GM18507 (cell line): ENCODE measurements at places on chromosomes 5 and 9.

DNA sequence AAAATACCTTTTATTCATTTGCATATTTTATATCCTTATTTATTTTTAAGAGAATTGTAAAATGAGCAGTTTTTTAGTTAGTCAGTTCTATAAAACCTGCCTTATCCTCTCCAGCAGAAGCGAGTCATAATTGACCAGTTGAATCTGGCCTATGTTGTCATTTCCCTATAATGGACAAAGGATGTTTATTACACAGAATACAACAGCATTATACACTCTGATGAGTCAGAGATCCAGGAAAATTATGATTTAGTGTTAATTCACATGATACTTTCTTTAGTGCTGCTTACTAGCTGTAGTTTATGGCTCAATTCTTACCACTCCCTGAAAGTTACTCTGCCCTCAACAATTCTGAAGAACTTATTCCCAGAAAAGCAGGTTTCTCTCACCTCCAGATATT, 26.8 kb upstream of the LURAP1L start:
- DNase-seq, result no peak

GRCh38 chr5:31733371-31733770, 94.4 kb downstream of the PDZD2 start:
- no peak for DNase-seq

GRCh38 chr5:109692852-109693251, 3.1 kb downstream of the MAN2A1 start:
- DNase-seq, result no peak

DNA sequence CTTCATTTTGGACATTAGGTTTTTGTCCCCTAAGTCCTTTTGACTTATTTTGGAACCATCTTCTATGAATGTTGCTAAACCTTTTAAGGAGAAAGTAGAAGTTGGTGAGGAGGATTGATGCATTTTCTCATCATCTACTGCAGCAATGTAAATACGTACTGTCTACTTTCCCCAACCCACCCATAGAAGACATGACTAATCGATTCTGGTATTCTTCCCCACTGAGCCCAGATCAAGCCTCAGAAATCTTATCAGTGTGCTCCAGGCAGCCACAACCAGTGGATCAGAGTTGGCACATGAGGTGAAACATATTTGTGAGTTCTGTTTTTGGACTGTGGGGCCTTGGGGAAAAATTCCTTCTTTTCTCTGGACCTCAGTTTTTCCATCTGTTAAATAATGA, 57.7 kb downstream of the FGF18 start:
- no peak for DNase-seq

DNA sequence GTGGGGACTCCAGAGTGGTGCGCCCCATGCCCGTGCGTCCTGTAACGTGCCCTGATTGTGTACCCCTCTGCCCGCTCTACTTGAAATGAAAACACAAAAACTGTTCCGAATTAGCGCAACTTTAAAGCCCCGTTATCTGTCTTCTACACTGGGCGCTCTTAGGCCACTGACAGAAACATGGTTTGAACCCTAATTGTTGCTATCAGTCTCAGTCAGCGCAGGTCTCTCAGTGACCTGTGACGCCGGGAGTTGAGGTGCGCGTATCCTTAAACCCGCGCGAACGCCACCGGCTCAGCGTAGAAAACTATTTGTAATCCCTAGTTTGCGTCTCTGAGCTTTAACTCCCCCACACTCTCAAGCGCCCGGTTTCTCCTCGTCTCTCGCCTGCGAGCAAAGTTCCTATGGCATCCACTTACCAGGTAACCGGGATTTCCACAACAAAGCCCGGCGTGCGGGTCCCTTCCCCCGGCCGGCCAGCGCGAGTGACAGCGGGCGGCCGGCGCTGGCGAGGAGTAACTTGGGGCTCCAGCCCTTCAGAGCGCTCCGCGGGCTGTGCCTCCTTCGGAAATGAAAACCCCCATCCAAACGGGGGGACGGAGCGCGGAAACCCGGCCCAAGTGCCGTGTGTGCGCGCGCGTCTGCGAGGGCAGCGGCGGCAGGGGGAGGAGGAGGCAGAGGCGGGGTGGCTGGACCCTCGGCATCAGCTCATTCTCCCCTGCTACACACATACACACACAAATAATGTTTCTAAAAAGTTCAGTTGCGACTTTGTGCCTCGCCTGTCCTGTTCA, 668 bp downstream of the GLIS3 start:
- no peak for DNase-seq

DNA sequence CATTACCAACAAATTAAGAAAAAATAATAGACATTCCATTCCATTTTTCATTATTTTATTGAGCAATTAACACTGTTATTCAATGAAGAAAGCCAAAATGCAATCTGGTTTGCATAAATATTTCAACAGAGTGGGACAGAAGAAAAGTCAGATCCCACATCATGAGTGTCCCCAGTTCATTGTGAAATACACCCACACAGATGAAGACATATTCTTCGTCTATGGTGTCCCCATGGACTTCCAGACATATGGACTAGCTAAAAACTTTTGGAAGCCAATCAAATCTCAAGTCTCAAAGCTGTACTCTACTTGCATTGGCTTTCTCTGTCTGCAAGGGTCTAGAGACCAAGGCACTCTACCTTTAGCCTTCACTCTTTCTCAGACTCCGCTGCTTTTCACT, 194.3 kb downstream of the SEMA5A start:
- no peak for DNase-seq

DNA sequence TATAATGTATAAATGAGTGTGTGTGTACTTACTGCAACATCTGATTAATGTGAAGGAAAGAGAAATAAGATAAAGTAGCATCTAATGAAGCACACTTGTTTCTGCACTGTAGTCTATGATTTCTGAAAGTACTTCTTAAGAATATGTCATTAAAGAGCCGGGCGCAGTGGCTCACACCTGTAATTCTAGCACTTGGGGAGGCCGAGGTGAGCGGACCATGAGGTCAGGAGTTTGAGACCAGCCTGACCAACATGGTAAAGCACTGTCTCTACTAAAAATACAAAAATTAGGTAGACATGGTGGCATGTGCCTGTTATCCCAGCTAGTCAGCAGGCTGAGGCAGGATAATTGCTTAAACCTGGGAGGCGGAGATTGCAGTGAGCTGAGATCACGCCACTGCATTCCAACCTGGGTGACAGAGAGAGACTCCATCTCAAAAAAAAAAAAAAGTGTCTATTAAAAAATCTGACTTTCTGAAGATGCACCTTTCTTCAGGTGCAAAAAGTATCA, 556.9 kb downstream of the PTPRD start:
- DNase-seq, result no peak

- no peak for DNase-seq
Measured at GRCh38 chr5:149800633-149801032, 70.5 kb downstream of the PPARGC1B start.

- DNase-seq, result no peak
Measured at GRCh38 chr5:10248378-10249260, 1.1 kb downstream of the ATPSCKMT start.

DNA sequence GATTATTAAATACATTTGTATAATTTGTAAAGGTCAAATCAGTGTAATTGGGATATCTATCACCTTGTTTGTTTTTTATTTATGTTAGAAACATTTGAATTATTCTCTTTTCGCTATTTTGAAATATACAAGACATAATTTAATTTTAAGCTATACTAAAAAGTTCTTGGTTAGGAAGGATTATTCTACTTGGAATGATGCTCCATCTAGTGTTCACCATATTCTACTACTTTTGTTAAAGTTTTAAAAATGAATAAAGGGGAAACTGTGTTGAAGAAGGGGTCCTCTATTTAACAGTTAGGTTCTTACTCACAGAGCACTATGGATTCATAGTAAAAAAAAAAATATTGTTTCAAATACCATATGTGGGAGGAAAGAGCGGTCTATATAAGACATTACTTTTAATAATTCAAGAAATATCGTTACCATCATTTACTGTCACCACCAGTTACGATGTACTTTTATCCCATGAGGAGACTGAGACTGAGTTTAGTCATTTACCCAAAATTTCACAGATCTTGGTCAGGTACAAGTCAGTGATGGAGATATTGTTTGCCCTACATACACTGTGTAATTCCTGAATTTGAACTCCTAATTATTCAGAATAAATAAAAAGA, 6.3 kb upstream of the STOM start:
- no peak for DNase-seq

- DNase-seq, result no peak
Measured at GRCh38 chr9:121774715-121775613, 123.5 kb downstream of the DAB2IP start.

- no peak for DNase-seq
Measured at GRCh38 chr9:112782218-112782617, 31.7 kb downstream of the SNX30 start.

GRCh38 chr5:148880696-148881095, 54.3 kb downstream of the ADRB2 start:
- no peak for DNase-seq

- DNase-seq, result no peak
Measured at GRCh38 chr5:115785381-115786065, 30.9 kb downstream of the CDO1 start.

DNA sequence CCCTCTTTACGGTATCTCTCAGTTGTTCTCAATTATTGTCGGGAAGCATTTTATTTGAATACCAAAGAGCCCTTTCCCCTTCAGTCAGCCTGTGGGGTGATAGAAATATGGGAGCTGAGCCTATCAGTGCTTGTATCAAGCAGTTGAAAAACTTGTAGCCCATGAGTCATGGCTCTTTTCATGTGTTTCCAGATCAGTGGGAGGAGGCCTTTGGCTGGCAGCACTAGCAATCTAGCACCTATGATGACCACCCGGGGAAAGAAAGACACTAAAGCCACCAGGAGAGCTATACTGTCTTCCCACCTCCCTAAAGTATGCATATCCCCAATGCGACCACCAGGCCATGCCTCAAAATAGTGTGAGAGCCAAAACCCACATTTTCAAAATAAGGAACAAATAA, 696.9 kb upstream of the C9orf72 start:
- no peak for DNase-seq

DNA sequence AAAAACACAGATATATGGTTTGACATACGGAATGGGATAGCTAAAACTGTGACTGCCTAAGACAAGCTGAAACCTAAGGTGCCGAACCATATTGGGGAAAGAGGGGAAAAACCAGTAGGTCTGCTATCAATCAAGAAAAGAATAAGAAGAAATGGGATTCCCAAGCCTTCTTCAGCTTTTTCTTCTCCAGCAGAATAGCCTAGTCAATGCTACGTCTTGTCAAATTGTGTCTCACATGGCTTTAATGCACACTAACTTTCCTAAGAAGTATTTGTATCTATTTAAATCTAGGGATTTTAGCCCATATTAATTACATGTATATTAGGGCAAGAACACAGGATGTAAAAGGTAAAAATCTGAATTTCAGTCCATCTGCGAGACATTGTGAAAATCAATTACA, 797 bp upstream of the FBXO38 start:
- DNase-seq, result no peak

DNA sequence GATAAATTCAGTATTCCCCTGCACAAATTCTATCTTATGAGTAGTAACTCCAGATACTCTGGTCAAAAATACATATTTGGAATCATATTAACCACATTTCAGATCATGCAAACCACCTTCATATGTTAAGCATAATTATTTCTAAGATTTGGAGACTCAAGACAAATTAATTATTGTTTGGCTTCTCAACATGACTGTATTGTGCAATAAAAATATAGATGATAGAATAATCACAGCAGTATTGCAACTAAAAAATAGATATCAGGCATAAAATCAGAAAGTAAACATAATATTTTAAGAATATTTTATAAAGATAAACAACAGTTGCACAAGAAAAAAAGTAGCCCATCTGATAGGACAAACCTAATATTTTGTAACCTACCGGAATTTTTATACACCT, 1767.6 kb upstream of the NUDT12 start:
- DNase-seq, result no peak

DNA sequence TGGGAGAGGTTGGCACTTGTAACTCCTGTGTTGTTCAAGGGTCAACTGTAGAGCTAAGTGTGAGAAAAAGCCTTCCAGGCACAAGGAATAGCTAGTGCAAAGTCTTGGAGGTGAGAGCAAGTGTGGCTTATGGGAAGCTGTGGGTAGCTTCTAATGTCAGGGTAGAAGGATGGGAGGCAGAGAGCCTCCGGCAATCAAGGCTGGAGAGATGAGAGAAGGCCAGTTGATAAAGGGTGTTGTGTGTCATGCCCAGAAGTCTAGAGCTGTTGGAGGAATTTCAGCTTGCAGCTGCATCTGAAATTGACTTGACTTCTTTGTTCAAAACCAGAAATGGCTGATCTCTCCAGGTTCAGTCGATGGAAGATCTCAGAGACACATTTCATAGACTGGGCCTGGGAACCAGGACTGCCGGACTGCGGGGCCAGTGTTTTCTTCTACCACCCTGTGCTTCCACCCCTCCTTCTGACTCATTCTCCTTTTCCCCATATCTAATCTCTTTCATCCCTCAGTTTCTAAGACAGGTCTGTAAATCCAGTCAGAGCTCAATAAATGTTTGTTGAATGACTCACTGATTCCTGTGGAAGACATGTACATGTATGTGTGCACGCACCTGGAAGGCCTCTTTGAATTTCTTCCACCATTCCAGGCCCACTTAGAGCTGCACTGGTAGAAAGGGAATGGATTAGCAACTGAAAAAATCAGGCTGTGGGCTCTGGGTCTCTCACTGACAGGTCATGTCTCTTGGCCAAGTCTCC, 67.8 kb upstream of the KLF4 start:
- no peak for DNase-seq

DNA sequence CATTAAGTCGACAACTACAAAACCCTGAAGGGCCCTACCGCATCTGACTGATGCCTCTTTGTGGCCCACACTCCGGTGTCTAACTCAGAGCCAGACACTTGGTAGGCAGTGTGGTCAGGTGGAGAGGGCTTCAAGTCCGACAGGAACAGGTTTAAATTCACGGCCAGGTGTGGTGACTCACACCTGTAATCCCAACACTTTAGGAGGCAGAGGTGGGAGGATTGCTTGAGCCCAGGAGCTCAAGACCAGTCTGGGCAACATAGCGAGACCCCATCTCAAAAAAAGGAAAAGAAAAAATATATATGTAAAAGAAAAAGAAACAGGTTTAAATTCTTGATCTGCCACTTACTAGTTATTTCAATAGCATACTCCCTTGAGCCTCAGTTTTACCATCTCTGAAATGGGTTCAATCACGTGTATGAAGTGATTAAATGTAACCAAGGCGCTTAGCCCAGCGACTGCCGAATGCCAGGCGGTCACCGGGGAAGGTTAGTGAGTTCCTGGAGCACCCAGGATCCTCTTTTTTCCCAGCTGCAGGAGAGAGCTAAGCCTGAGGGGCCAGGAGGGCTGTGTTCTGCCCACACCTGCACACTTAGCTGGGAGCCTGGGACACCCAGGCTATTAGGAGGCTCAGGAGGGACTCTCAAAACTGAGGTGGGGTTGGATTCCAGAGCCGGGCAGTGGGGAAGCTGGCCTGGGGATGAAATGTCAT, 943 bp downstream of the CLTB start:
- DNase-seq, result no peak

- no peak for DNase-seq
Measured at GRCh38 chr5:79512471-79513307, 1.2 kb downstream of the HOMER1 start.

DNA sequence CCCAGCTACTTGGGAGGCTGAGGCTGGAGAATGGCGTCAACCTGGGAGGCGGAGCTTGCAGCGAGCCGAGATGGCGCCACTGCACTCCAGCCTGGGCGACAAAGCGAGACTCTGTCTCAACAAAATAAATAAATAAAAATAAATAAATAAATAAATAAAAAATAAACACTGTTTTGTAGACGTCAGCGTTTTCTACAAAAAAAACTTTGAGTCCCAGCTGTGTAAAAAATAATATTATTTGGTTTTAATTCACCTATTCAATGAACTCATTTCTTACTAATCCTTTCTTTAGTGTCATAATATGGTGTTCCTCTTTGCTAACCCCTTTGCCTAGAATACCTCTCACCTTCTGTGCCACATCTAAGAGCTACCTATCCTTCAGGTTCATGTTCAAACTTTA, 30.2 kb upstream of the MSANTD3 start:
- DNase-seq, result no peak

GRCh38 chr9:1668441-1668840, 346.7 kb upstream of the SMARCA2 start:
- DNase-seq, result no peak
